Stimulated activated CD8-positive, alpha-beta memory T cell treated with anti-CD3 and anti-CD28 coated beads, Interleukin-4, amount 100 ng/mL, for 1 hour (primary cell): ENCODE measurements at places on chromosomes 11 and 22.

DNA sequence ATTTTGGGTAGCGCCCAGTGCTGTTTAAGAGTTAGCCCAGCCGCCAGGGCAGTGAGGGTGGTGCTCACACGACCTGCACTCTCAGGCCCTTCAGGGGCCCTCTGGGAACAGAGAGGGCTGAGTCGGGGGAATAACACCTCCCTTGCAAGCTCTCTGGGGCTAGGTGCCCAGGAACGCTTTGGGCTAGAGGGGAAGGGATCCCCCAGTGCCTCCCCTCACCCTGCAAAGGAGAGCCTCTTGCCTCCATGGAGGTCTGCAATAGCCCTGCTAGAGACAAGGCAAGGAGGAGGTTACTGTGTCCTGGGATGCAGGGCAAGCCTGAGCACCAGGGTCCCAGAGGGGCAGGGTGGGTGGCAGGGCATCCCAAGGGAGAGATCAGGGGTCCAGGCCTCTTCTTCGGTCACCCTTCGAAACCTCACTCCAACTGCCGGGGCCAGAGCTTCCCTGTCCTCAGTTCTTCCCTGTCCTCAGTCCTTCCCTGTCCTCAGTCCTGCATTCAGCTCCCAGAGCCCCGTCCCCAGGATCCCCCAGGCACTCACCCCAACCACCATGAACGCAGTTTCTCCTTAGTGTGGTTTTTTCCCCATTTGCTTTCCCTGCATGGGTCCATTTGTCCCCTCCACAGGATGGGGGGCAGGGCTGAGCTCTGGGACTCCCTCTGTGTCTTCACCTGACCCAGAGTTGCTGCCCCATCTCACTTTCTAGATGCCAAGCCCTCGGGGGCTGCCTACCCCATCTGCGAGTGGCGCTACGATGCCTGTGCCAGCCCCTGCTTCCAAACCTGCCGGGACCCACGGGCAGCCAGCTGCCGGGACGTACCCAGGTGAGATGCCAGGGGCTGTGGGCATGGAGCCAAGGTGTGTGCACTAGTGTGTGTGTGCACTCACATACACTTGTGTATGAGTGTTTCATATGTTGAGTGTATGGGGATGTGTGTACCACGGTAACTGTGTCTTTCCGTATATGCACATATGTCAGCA, 60.8 kb downstream of the OTOG start:
- DNase-seq: no peak

DNA sequence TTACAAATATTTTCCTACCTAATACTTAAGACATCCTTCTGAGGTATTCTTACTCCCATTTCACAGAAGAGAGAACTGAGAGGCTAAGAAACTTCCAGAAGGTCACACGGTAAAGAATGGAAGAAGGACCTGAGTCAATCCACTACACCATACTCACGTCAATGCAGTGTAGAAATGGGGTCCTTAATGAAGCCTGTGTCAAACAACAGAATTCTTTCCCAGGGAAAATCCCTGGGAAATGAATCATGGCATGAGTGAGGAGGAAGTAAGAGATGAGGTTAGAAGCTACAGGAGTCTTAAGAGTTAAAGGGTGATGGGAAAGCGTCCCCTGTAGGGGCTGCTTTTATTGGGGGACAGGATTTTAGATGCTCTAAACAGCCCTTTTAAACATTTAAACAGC, 147.9 kb downstream of the C11orf91 start:
- no peak for DNase-seq

DNA sequence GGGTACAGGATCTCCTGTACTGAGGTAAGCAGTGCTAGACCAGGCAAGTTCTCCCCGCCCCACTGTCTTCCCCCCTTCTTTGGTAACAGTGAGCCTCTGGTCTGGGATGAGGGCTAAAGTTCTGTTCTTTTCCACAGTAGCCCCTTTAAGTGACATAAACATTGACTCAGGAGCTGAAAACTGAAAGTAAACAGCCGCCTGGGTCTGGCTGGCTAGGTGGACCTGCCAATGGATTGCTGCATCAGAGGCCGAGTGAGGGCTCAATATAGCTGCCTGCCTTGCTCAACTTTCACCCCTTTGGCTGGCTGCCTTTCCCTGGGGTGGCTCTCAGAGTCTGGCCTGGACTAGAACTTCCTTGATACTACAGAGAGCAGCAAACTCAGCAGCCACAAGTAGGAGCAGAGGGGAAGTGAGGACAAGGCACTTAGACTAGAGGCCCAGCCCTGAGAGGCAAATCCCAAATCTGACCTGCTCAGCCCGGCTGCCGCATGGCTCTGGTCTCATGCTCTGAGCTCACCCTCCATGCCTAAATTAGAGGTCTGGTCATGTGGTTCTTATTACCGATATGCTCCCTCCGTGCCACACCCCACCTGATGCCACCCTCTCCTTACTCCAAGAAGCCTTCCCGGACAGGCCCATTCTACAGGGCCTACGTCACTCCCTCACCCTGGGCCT, 9.6 kb upstream of the UCP3 start:
- DNase-seq: no peak

GRCh38 chr22:39481054-39481453, 21.0 kb upstream of the MIEF1 start:
- no peak for DNase-seq

DNA sequence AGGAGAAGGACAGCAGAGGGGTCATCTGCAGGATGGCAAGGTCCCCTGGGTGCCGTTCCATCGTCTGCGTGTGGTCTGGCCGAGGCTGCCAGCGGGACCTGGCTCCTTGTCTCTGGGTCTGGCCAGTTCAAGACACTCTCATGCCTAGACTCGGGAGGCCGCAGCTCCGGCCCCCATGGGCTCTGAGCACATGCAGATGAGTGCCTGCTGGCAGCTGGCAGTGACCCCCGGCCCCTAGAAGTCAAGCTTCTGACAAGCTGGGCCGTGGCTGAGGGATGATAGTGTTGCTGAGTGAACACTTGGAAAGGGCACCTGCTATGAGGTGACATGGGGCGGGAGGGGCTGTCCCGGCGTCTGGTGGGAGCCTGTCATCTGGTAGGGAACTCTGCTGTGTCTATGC, 1180.6 kb downstream of the BRD1 start:
- no peak for DNase-seq

GRCh38 chr11:102530558-102530957, at the start of gene MMP7:
Gene MMP7 (minus strand): TSS chr11:102530747. CDS start chr11:102530700, 47 bp downstream.
- no peak for DNase-seq

GRCh38 chr11:4065601-4066377, 28.8 kb upstream of the RRM1 start:
- no peak for DNase-seq

DNA sequence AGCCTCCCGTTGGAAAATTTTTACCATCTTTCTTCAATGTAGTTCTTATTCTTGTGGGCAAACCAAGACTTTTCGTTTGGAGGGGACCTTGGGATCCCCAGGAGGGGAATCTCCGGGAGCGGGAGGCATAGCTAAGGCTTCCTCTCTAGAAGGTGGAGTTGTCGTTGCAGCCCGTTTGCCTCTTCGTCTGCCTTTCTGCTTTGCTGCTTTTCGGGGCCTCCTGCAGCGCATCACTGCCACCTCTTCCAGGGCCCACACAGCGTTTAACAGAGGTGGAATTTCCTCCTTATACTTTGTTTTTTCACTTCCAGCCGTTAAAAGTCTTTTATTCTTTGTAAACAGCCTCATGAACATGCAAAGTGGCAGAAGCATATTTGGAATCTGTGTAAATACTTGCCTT, 3.5 kb upstream of the IFITM3 start:
- no peak for DNase-seq

GRCh38 chr11:72920001-72920400, 105.8 kb downstream of the ATG16L2 start:
- no peak for DNase-seq

DNA sequence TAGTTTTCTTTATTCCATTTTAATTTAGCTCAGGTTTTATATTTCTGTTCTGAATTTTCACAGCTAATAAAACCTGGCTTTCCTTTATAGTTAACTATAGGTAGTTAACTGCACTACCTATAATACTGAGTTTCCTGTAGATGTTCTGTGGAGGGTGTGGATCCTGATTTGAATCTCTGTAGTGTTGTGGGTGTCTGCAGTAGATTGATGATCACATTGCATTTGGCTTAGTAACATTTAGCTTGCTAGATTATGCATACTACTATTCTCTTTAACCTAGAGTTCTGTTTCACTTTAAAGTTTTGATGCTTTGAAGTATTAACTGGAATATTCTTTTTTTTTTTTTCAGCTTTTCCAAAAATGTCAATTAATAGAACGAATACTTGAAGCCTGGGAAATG, 110.1 kb downstream of the PPP6R3 start:
- no peak for DNase-seq

DNA sequence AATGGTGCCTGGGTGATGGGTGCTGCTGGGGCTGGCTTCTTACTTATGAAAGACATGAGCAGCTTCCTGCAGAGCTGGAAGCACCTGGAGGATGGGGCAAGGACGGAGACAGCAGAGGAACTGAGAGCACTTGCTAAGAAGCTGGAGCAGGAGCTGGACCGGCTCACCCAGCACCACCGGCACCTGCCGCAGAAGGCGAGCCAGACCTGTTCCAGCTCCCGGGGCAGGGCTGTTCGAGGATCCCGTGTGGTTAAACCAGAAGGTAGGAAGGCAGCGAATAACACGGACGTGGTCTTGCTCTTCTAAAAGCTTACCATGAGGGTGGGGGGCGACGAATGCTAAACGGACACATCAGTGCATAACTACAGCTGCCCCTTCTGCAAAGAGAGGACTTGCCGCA, 9.3 kb downstream of the APOL5 start:
- no peak for DNase-seq

GRCh38 chr22:43012390-43012789, 2.6 kb downstream of the PACSIN2 start:
- DNase-seq: no peak

- no peak for DNase-seq
These were observed 1.8 kb downstream of the B4GALNT4 start for GRCh38 chr11:371051-371450.

- peak; percentile 62 for DNase-seq
These were observed 1.4 kb upstream of the TNNI2 start for GRCh38 chr11:1837171-1838076.

DNA sequence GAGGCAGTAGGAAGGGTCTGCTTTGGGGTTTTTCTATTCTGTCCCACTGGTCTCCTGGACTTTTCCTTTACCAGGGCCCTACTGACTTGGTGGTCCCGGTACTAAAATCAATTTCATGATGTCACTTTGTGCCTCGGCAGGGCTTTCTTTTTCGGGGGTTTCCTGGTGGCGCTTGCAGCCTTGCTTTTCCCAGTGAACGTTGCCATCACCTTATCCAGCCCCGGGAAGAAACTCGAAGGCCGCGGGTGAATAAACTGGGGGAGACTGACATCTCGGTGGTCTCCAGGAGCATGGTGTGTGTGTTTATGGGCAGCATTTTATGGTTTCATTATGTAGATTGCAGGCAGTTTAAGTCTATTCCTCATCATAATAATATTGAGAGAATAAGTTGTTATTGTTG, 84.4 kb downstream of the KCNQ1 start:
- no peak for DNase-seq

- no peak for DNase-seq
These were observed 27.1 kb downstream of the OR10A6 start for GRCh38 chr11:7903940-7904339.

GRCh38 chr11:113618360-113618759, 87.7 kb downstream of the TMPRSS5 start:
- no peak for DNase-seq

DNA sequence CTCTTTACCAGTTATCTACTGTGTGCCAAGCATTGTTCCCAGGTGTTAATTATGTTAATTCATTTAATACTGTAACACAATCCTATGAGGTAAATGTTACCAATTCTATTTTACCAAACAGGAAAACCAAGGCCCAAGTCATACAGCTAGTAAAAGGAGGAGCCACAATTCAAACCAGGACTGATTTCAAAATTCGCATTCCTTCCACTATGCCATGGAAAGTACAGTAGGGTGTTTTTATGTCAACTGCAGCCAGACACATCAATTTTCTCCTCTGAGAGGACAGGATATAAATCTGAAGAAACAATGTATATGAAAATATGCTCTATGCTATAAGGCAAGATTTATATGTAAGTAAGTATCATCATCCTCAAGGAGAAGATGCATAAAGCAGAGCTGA, 104.3 kb downstream of the RPL27A start:
- DNase-seq: no peak

GRCh38 chr11:36160091-36160490, 129.1 kb downstream of the COMMD9 start:
- DNase-seq: no peak

DNA sequence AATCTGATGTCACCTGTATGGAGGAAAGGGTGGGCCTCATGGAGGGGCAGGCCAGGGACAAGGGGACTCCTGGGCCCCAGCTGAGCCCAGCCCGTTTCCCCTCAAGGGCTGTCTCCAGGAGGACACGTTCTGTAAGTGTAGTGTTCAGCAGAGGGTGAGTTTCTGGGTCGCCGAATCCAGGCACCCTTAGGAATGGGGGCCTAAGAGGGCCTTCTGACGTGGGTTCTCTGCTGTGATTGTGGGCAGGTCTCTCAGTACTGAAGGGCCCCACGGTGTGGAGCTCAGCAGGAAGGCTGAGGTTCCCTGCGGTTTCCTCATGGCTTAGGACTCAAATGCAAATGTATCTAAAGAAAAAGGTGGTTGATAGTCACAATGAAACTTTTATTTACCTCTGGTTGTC, 6.5 kb downstream of the PTDSS2 start:
- DNase-seq: no peak

- no peak for DNase-seq
These were observed 14.0 kb downstream of the CAPN5 start for GRCh38 chr11:77080643-77081210.

DNA sequence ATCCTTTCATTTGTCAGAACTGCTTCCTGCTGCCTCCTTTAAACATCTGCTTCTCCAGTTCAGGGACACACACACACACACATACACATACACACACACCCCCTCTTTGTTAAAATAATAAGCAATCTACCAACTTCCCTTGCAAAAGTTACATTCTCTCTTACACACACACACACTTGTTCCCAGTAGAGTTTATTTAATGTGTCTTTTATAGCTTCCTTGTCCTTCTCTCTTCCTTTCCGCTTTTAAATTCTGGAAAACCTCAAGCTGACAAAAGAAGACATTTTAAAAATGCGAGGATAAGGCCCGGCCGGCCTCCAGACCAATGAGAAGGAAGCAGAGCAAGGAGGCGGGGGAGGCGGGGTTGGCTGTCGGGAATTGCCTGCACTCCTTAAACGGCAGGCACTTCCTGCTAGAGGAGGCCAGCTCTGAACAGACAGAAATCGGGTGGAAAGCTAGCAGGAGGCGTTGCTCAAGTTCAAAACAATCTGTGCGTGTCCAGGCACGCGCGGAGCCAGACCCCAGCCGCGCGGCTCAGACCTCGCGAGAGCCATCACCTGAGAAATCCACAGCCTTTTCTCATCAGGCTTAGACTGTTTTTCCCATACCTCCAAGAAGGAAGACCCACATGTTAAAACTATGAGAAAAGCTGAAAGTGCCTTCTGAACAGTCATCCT, 99.9 kb downstream of the MAML2 start:
- no peak for DNase-seq

DNA sequence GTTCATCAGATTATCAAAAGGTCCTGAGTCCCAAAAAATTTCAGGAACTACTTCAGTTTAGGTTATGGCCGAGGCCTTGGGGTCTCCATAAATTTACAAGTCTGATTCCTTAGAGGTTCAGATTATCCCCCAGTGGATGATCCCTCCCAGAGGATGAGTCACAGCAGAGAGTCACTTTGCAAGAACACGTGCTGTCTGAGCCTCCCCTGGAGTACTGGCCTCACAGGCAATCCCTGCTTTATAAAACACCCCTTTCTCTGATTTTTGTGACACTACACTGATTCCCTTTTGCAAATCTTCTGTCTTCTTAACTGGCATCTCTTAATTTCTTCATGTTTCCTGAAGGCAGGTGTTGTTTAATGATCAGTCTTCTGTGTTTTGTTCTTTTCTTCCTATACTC, 45.3 kb downstream of the CCDC34 start:
- no peak for DNase-seq

- peak; percentile 75 for DNase-seq
These were observed 41.8 kb downstream of the TST start for GRCh38 chr22:36977401-36977861.
